NCI-H1417 (cell line): ENCODE measurements at places on chromosomes 1 and 21.

DNA sequence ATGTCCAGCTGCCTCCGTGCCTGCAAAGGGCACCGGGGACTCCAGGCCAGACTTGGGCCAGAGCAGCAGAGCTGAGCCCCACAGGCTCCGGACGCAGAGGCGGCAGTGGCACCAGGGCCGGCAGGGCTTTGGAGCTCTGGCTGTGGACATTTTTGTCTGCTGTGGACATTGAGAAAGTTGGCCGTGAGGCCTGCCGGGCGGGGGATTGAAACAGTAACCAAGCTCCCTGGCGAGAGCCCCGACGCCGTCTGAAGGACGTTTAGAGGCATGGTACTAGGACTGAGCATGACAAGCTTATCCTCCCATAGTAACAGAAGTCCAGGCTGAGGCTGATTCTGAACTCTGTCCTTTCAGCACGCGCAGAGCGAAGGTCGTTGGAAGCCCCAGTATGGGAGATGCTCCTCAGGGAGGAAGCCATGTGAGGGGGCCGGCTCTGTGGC, 323.8 kb downstream of the AMY1C start:
- DNase-seq, result no peak

DNA sequence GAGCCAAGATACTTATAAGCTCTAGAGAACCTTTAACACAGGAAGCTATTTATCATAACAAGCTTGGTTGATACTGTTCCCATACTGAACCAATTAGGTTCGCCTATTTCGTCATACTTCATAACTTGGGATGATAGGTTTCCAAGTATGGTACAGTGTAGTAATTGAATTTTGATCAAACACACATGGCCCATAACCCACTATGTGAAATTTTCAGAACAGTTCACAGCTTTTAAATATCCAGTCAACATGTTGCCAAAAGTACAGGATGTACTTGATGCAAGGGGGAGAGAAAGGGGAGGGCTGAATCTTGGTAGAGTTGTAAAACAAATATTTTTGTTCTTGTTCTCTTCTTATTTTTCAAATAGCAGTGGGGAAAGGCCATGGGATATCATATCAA, 86.6 kb downstream of the TM2D1 start:
- DNase-seq, result no peak

DNA sequence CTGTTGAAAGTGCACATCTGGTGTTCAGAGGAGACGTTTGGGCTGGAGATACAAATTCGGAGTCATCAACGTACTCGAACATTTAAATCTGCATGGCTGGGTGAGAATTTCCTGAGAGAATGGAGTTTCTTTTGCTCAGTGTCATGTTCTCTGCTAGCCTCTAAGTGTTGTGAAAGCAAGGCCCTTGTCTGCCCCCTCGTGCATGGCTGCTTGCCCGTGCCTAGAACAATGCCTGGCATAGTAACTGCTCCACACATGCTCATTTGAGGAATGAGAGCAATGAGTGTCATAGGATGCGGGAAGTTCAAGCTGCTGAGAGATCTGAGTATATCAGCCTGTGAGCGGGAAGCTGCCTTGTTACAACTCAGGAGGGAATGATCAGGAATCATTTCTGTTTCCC, 171.1 kb upstream of the CSF3R start:
- DNase-seq, result peak; percentile 29

DNA sequence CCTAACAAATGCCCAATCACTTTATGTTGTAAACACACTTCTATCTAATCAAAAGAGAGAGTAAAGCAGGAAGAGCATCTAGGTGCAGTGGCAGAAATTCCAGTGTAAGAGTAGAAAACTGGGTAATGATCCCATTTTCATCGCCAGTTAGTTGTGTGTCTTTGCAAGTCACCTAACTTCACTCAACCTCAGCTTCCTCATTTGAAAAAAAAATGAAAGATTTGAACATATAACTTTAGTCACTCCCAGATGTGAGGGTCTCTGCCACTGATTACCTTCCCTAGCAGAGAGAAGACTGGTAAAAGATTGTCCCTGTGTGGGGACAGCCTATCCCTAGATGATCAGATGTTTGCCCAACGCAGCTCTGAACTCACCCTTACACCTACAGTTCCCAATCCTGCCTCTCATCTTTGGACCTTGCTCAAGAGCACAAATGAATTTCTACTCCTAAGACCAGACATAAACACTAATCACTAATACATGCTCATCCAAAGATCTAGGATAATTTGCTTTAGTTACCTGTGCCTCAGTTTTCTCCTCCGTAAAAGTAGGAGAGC, 25.2 kb upstream of the DUSP23 start:
- DNase-seq, result no peak

- DNase-seq, result no peak
Observed at GRCh38 chr1:3456964-3457909, 2.8 kb downstream of the ARHGEF16 start.
